Tibial nerve (tissue), 4 donors: ENCODE measurements at places on chromosomes 1 and 21.

DNA sequence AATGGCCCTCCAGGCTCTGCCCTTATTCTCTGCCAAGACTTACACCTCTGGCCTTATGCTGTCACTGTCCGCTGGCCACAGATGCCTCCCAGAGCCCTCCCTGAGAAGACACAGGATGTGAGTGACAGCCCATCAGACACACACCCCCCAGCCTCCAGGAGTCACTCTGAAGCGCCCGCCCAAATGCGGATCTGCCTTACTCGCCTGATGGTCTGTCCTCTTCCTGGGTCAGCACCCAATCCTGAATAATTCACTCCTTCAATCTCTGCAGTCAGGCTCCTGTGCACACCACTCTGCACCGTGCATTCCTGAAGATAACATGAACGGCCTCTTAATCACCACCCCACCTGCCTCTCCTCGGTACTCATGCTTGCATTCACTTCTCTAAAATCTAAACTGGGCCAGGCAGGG is 14.7 kb downstream of the CLSTN1 start:
- DNase-seq = no peak

DNA sequence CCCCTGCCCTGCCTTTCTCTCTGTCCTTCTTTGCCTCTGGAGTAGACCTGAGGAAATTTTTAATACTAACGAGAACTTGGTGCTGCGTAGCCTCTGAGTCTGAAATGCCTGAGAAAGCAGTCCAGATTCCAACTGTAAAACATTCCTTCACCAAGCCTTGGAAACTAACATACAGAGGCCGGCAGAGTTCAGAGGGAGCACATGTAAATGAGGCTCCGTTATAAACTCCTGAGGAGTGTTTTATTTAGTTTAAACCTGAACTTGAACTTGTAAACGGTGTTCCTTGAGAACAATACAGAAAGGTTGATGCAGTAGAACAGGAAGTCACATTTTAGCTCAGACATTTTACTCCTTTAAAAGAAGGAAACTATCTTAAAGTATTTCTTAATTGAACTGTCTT is 280.7 kb downstream of the TM2D1 start:
- DNase-seq = no peak

GRCh38 chr1:44336668-44337067 is 18.4 kb downstream of the ERI3 start:
- no peak for DNase-seq

- DNase-seq = no peak
Measured at GRCh38 chr21:26652854-26653253, 79.8 kb upstream of the CYYR1 start.

GRCh38 chr1:230899841-230900251 is 31.5 kb upstream of the C1orf198 start:
- no peak for DNase-seq

DNA sequence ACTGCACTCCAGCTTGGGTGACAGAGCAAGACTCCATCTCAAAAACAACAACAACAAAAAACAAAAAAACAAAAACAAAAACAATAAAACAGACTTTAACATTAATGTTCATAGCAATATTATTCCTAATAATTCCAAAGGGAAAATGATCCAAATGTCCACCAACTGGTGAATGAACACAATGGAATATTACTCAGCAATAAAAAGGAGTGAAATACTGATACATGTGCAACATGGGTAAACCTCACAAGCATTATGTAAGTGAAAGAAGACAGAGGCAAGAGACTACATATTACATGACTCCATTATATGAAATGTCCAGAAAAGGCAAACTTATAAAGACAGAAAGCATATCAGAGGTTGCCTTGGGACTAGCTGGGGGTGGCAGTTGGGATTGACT is 6.1 kb upstream of the TTF2 start:
- DNase-seq = no peak

DNA sequence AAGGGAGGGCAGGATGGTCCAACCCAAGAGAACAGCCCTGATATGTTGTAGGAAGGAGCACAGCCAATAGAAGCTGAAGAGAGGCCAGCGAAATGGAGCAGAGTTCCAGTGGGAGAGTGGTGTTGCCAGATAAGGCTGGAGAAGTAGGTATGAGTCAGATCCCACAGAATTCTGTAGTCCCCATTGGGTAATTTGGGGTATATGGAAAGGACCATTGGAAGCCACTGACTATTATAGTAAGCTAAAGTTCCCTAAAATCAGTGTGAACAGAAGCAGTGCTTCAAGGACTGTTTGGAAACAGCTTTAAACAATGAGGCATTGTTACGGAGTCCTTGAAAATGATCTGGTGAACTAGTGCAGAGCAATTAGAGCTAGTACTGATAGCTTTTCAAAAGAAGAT is 63.0 kb downstream of the DISP1 start:
- DNase-seq = no peak

DNA sequence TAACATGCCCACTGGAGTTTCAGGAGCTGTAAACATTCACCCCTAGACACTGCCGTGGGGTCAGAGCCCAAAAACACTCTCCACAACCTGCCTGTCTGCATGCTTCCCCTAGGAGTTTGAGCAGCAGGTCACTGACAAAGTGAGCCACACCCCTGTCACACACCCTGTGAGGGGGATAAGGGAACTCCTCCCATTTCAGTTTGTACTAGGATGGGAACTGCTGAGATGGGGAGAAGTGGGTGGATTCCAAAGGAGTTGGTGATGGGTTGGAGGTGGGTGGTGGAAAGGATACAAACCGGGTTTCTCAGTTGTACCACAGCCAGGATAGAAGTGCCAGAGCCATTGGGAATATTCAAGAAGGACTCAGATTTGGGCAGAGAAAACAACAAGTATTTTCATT is 140.2 kb downstream of the MIS18A start:
- DNase-seq = no peak

DNA sequence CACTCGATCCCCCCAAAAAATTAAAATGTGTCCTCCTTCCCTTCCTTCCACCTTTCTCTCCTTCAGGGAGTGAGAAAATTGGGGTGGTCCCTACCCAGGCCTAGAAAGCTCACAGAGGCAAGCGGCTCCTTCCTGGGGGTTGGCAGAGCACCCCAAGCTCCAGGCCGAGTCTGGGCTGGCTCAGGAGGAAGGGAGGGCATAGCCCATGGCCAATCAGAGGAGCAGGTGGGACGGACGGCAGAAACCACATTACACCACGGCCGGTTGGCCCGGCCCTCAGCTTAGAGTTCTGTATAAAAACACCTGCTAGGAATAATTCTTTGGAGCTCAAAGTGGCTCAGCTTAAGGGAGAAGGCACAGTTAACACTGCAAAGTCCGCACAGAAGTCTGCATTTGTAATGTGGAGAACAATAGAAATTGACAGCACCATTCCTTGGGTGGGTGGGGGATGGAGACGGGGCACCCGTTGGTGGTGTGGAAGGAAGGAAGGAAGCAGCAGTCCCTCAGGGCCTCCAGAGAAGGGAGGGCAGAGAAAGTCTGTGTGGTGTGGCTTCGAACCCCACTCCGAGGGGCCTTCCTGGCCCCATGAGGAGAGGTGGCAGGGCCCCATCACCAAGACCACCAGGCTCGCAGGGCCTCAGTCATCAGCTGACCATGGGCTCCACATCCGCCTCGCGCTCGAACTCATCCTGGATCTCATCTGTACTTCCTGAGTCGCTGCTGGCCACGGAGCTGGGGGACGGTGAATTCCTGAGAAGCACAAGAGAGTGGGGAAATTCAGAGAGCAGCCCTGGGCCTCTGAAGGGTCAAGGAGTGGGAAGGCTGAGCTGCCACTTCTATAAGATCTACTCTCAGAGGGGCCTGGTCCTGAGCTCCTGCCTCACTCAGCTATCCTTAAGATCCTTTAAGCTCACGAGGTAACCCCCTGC is 5.8 kb upstream of the ALDH4A1 start:
- no peak for DNase-seq

DNA sequence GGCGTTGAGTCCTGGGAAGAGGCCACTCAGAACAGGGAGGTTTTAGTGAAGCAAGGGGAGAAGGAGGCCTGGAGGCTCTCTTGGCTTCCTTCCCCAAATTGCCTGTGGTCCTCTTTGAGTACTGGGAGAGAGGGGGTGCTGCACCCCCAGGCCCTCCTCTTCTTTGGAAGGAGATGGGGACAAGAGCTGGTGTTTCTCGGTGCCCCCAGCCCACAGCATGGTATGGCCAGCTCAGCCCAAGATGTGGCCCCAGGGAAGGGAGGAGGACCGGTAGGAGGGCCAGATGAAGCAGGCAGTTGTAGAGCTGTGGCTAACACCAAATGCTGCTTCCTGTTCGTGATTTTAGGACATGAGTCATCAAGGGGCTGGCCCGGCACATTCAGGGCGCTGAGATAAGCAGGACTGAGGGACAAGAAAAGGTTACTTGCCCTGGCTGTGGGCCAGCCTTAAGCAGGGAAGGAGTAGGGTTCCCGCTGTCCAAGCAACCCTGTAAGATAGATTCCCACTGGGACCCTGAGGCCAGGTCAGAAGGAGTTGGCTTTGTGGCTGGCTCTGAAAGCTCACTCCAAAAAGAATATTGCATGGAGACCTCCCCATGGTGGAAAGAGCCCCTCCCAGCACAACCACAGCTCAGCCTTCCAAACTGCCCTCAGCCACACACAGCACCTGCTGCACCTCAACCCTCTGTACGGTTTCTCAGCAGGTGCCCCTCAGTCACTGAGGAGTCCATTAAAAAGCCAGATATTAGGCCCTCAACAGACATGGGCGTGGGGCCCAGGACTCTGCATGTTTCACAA is 4.9 kb upstream of the TNFRSF1B start:
- DNase-seq = peak; percentile 77

- no peak for DNase-seq
Measured at GRCh38 chr21:18476639-18477038, 73.1 kb upstream of the TMPRSS15 start.

DNA sequence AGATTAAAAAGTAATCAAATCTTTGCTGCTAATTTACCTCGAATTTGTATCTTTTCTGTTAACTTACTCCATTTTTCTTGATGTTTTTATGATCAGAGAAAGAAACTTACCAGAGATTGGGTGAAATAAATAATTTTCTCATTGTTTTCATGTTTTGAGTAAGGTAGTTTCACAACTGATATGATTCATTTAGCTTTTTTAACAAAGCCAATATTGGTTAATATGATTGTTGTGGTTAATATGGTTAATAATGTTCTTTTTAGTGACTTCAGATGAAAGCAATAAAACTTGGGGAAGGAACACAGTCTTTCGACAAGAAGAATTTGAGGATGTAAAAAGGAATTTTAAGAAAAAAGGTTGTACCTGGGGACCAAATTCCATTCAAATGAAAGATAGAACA is 48.1 kb downstream of the MAP3K21 start:
- no peak for DNase-seq

DNA sequence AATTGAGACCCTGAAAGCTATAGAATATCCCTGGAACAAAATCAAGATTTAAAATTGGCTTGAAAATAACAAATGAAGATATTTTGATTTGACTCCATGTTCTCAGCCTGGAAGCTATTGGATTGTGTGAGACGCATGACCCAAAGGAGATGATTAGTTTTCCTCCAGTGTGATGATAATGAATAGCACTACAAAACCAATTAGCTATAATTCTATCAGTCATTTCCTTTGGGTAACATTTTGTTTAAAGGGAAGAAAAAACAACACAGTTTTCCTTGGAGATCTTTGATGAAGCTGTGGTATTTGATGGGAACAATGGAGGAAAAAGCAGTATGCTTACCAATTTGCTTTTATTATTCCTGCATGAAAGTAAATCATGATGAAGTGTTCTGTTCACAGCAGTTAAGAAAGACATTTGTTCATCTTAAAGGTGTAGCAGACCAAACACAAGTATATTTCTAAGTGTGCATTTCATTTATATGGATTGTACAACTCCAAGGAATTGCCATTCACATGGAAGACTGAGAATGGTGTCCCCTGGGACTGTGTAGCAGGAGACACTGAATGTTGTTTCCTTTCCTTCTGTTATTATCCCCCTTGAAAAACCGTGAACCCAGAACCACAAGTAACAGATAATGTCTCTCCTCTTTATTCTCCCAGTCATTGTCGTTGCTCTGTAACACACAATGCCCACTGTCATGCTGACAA is 111.4 kb downstream of the CACHD1 start:
- no peak for DNase-seq

GRCh38 chr1:245965398-245965797 is 541.7 kb downstream of the SMYD3 start:
- DNase-seq = no peak

DNA sequence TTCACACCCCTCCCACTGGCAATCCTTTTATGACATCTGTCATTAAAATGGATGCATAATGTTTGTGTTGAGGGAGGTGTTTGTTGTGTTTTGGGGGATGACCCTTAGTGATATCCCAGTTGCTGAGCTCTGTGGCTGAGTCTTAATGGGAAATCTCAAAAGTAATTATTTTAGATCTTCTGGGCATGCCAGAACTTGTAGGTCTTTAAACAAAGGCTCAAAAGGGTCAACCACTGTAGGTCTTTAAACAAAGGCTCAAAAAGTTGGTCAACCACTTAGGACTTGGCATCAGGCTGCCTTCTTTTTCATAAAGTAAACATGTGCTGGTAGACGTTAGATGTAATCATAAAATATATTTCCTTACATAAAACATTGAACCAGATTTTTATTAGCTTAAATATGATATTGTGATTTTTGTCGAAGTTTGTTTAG is 78.0 kb downstream of the CDC14A start:
- no peak for DNase-seq

DNA sequence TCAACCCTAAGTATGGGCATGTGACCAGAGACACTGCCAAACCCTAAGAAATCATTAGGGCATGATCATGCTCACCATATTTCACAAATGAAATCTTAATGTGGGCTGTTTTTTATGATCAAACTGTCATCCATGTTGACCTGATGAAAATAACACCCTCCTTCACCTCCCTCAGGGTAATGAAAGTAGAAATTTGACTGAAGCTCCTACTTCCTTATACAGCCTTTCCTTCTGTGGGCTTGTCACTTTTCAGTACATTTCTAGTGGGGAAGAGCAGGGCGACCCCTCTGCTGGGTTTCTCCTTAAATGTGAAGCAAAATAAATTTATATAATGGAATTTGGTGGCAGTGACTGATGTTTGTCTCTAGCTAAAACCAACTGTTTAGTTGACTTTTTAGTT is 25.9 kb downstream of the IVNS1ABP start:
- no peak for DNase-seq

- DNase-seq = no peak
Measured at GRCh38 chr1:97247196-97247595, 525.6 kb downstream of the PTBP2 start.

DNA sequence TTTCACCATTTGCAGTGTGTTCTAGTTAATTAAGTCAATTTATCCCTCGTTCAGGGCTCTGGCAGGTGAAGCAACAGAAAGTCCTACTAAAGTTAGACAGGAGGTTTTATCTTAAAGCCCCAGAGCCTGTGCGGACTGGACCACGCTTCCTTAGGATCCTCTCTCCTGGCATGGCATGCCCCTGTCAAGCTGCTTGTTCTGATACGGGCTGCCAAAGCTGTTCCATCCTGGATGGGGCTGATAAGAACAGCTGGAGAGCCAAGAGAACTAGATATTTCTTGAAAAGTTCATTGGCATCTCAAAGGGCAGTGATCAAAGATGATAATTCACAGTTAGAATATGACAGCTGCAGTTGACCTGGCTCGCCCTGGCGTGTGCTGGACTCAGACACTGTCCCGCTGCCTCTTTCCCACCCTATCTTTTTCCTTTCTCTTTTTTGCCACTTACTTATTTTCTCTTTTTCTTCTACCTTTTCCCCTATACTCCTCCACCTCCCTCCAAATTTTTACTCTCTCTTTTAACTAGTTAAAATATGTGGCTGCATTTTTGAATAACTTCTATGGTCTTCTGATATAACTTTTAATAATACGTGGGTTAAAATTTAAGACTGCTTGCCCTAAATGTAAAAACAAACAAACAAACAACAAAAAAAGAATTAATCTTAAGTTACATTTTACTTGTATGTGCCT is 96.7 kb downstream of the ABCA4 start:
- no peak for DNase-seq
